Activated T-cell treated with anti-CD3 and anti-CD28 coated beads, Interleukin-2, amount 50 U/mL, for 72 hours (primary cell): ENCODE measurements at places on chromosomes 5 and 9.

- no peak for DNase-seq
Observed at GRCh38 chr5:26487553-26487952, 550.8 kb downstream of the CDH9 start.

DNA sequence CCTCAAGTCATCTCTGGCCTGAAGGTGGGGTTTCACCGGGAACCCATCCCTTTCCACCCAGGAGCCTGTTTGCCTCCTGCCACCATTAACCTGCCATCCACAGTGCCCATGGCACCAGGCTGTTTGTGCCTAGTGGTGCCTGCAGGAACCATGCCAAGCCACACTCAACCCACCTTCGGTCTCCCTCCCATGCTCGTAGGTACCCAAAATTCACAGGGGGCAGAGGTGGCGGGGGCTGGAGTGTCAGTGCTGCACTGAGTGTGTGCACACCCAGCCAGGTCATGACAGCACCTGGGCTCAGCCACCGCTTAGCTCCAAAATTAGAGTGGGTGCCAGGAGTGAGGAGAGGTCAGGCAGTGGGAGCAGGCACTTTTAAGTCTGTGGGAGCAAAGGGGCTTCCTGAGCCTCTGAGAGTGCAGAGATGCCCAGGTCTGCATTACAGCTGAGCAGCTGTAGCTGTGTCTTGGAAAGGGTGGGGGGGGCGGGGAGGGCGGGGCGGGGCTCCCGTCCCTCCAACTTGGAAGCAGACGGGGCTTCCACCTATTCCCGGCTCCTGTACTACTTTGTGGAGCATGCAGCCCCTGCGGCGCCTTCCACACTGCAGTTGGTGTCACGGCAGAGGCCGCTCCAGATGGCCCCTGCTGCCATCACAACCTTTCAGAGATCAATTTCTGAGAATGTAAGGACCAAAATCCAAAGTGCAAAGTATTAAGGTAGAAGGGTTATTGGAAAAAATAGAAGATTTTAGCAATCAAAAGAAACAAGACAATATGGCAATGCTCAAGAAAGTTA lies 2396.8 kb upstream of the C9orf72 start:
- DNase-seq = no peak

DNA sequence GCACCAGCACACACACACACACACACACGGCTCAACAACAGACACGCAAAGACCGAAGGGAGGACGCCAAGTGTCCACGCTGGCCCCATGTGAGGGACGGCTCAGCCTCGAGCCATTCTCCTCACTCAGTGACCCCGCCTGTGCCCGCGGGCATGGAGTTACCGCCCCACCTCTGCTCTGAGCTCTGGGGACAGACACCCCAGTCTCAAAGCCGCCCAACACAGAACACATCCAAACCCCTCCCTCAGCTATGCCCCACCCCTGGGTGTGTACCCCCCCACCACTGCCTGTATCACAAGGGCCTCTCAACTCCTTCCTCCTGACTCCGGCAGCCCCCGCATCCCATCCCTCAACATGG lies 81.2 kb downstream of the CAMSAP1 start:
- DNase-seq = no peak

- no peak for DNase-seq
Observed at GRCh38 chr5:134491841-134492442, 33.5 kb upstream of the JADE2 start.

GRCh38 chr9:23774266-23774665 lies 51.8 kb downstream of the ELAVL2 start:
- DNase-seq = no peak
